ENCODE measurements at places on chromosomes 5 and 9. TPM values are rescaled to one million over a fixed set of nuclear protein-coding genes. Genes with fewer than 3 reads are reported as not detected.

INSL6 gene
- not detected for polyA plus RNA-seq

SLC6A18 gene
- polyA plus RNA-seq, result not detected

LCN2 gene
- polyA plus RNA-seq, result 4.0 TPM

ARID3C gene
- polyA plus RNA-seq, result 0.07 TPM

FBXO4 gene
- 6.1 TPM for polyA plus RNA-seq

SEMA4D gene
- 0.68 TPM for polyA plus RNA-seq
